Activated gamma-delta T cell treated with anti-CD3 and anti-CD28 coated beads, Interleukin-2, amount 50 U/mL, for 16 hours (primary cell): ENCODE measurements at places on chromosomes 5 and 9.
A peak's percentile ranks its signal among the peaks of the same experiment; 100 is the strongest.

- DNase-seq, result no peak
Observed at GRCh38 chr5:136015966-136016650, 12.7 kb upstream of the TGFBI start.

DNA sequence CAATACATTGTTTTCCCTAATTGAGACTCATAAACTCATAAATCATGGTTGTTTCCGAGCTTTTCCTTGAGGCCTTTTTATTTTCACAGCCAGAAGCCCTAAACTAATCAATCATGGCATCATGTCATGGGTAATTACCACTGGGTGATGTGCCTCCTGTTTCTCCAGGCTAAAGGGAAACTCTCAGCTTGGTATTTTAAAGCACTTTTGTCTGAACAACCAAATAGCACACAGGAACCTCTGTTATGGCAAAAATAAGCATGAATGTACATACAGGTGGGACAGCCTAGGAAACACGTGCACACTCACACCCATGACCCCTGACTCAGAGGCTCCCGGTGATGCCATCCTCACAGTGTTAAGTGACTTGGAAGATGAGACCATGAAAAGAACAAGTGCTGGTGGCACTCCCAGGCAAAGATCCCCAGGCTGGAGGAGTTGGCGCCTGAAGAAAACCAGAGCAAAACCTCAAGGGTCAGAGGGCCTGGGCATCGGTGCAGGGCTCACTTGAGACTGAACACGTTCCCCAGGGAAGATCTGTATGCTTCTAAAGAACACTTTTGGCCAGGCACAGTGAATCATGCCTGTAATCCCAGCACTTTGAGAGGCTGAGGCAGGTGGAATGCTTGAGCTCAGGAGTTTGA is 154.3 kb downstream of the ROR2 start:
- DNase-seq, result no peak

- DNase-seq, result no peak
Observed at GRCh38 chr9:29044959-29045358, 1471.7 kb upstream of the C9orf72 start.

- no peak for DNase-seq
Observed at GRCh38 chr5:92401-93220, 643 bp downstream of the PLEKHG4B start.

DNA sequence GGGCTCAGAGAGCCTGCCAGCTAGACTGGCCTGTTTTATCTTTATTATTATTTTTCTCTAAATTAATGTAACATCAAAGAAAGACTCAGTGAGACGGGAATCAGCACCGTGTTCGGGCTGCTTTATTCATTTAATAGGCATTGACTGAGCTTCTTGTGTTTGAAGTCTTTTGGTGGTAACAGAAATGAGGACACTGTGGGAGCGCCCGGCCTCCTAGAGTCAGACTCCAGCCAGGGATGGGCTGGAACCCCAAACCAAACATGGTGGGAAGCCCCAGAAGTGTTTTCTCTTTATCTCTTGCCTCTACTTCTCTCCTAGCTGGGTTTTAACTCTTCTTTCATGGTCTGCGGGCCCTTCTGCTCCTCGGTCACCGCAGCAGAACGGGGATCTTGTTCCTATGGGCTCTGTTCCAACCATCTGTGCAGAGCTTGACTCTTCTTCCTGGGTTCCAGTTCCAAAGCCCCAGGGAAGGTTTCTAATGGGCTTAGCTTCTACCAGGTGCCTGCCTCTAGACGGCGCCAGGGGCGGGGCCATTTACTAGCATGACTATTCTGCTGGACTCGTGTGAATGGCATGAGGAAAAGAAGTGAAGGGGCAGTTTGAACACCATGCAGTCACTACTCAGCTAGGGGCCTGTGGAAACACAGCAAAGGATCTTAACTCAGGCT is 123.8 kb downstream of the FGF18 start:
- DNase-seq, result no peak

DNA sequence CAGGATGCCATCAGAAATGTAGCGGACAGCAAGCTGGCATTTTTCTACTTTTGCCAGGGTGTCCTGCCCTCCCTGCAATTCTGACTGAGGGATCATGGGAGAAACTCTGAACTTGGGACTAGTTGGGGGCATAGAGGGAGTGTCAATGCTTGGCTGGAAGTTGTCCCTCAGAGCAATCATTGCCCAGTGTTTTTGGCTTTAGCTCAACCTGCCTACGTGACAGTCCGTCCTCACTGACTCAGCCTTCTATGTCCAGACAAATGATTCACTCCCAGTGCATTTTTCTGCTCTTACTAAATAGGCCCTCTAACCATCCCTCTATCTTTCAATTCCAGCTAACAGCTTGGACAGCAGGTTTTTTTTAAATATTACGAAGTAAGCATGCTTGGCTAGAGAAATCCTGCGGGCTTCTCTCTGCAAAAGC is 627.4 kb downstream of the TLR4 start:
- DNase-seq, result no peak

DNA sequence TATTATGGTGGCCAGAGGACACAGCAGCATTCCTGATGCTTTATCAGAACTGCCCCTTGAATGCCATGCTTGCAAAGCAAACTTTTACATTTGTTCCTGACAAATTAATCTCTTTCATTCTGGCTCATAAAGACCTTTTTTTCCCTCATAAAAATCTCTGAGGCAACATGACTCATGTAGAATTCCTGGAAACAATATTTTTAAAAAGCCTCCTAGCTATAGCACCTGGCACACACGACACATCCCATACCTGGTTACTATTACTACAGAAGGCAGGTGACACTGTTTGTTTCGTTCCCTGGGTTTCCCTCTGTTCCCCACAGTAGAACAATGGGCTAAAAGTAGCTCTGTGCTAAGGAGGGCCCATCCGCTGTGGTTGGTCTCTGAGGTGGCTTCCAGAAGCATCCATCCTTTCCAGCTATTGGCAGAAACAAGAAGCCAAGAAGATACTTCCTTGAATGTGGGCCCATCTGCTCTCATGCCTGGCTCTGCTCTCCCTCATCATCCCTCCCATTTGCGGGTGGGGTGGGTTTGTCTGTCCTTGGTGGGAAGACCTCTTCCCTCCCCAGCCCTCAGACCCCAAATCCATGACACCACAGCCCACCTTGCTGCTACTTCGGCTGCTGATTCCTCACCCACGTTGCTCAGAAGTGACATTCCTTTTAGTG is 59.1 kb downstream of the GALNT12 start:
- no peak for DNase-seq

DNA sequence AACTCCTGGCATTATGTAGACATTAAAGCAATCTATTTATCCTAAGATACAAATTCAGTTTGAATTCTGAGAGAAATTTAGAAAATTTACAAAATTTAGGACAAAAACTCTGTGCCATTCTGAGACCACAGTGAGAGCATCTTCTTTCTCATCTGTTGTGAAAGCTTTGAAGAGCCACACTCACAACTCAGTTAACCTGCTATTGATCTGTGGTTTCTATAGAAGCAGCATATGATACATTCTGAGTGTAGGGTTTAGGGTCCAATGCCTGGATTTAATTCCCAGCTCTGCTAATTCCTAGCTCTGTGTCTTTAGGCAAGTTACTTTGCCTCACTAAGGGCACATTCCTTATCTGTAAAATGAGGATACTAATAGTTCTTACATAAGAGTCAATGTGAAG is 21.6 kb downstream of the CAST start:
- no peak for DNase-seq

GRCh38 chr9:14400658-14400995 is 86.7 kb upstream of the NFIB start:
- no peak for DNase-seq

- no peak for DNase-seq
Observed at GRCh38 chr5:133814152-133814551, 154.3 kb downstream of the C5orf15 start.

- DNase-seq, result peak; percentile 19
Observed at GRCh38 chr9:126301985-126302603, 24.5 kb upstream of the MVB12B start.

DNA sequence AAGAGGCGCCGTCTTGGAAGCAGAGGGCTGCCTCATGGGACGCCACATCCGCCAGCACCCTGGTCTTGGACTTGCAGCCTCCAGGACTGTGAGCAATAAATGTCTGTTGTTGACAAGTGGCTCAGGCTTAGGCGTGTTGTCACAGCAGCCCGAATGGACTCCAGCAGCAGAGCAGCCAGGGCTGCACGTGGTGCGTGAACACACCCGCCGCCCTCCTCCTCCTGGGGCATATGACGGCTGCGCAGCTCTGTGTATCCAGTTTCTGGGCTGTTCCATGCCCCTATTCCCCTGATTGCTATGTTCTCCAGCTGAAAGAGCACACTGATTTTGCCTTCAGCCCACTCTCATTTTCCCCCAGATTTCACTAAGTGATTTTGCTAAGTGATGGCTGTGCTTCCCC is 36.0 kb upstream of the CLPTM1L start:
- DNase-seq, result no peak

GRCh38 chr5:176843673-176844072 is 33.3 kb downstream of the UNC5A start:
- DNase-seq, result no peak

- DNase-seq, result peak; percentile 67
Observed at GRCh38 chr5:95808686-95809413, 13.7 kb downstream of the GLRX start.

DNA sequence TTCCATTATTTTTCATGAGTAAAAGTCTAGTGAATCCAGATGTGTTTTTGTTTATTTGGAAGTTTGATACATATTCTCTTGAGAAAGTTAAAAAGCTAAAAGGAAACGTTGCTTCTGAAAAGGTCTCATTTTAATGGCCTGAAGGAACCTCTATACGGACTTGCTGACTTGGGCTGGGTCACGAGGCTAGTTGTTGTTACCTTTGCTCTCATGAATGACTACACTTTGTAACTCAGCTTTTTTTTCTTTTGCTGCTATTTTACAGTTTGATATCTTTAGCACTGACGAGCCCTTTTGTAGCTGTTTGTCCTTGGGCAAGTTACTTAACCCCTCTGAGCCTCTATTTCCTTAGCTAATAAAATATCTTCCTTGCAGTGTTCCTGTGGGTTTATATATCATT is 211.5 kb downstream of the PCSK5 start:
- DNase-seq, result no peak
